CD4-positive, alpha-beta T cell treated with Interleukin-10 for 1 hour (primary cell): ENCODE measurements at places on chromosomes 4 and X.
A peak's percentile ranks its signal among the peaks of the same experiment; 100 is the strongest.

DNA sequence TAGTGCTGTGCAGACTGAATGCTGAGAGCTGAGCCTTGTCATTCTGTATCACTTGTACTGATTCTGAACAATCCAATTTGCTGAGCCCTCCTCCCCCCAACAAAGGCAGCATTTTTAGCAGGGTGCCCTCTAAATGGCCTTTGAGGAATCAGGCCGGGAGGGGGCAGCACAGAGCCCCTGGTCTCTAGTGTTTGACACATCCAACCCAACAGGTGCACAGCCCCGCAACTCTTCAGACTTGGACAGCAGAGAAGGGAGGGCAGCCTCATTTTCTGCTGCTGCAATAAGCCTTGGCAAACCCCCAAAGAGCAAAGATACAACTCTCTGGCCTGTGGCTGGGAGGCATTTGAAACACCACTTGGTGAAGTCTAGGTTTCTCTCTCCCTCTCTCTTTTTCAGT is 3.4 kb downstream of the ATP1B4 start:
- DNase-seq: peak; percentile 50

DNA sequence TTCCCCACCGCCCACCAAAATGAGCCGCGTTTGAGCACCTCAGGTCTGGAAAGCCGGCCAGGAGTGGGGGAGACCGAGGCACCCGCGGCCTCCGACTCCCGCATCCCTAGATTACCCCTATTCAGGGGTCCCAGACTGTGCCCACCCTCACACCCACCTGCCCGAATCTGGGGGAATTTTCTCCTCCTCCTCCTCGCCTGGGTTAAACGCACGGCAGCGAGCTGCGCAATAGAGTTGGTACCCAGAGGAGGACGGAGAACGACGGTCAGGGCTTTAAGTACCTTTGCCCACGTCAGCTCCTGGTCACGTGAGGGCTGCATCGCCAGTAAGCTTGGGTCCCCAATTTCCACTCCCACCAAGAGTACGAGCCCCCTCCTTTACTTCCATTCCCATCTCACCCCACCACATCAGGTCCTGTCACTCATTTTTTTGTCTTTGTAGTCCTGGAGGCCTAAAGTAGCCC is at the start of gene ARMCX2:
TSS of gene ARMCX2 (minus strand) at position 250 of the 463 bp plus-strand sequence. CDS start 2,262 bp downstream, outside the sequence.
- peak; percentile 7 for DNase-seq

DNA sequence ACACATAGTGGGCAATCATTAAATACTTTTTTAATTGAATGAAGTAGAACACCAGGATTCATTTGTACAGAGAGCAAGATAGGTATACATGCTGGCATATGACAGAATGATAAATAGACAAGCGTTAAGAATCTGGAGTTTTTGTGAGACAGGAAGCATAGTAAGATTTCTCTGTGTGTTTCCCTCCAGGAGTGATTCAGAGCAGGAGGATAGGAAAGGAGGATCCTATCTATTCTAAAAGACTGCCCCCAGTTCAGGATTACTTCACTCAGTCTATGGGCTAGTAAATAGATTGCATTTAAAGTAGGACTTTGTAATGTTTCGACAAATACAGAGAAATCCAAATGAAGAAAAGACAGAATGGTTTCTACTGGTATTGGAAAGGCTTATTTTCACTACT is 423.7 kb downstream of the PDGFC start:
- DNase-seq: no peak

- DNase-seq: peak; percentile 90
Observed at GRCh38 chr4:109815151-109816081, at the start of gene GAR1. Gene GAR1 (plus strand): TSS chr4:109815762. CDS start chr4:109816165, 403 bp downstream.

- no peak for DNase-seq
Observed at GRCh38 chr4:36533944-36534343, 252.5 kb downstream of the DTHD1 start.

DNA sequence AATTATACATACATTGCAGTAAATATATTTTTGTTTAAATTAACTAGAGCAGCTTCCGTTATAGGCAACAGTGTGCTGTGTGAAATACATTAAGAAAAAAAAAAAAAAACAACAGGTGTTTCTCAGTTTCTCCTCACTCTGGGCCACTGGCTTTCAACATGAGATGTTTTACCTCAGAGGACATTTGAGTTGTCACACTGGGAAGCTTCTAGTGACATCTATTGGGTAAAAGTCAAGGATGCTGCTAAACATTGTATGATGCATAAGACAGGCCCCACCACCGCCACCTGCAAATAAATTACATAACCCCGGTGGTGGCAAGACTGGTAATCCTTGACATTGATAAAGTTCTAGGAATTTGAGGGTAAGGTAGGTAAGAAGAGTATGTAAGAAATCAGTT is 1512.2 kb downstream of the C4orf33 start:
- DNase-seq: no peak

DNA sequence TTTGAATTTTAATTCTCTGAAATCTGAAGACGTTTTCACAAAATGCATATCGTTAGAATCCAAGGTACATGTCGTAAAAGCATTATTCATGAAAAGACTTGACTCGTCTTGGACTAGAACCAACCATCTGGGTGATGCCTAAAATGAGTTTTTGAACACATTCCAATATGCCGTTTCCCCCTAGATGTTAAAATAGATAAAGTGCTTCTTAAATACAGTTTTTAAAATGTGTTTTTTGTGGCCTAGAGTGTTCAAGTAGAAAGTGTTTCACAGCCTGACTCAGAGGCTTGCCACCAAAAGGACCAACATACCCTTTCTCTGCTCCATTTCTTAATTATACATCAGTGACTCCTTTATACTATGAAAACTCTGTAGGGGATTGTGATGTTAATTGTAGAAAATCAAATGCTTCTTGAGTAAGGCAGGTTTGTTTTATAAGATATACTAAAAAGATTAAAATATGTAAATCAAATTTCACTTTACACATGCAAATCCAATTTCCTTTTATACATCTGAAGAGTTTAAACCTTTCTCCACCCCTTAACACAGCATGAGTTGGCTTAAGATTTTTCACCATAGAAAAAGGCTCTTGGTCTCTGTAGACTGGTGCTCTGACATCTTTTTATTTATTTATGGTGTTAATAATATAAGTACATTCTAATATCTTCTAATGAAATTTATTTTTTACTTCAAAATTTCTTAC is 48.4 kb downstream of the PRKG2 start:
- no peak for DNase-seq

- no peak for DNase-seq
Observed at GRCh38 chr4:26837993-26838842, 22.4 kb upstream of the STIM2 start.

DNA sequence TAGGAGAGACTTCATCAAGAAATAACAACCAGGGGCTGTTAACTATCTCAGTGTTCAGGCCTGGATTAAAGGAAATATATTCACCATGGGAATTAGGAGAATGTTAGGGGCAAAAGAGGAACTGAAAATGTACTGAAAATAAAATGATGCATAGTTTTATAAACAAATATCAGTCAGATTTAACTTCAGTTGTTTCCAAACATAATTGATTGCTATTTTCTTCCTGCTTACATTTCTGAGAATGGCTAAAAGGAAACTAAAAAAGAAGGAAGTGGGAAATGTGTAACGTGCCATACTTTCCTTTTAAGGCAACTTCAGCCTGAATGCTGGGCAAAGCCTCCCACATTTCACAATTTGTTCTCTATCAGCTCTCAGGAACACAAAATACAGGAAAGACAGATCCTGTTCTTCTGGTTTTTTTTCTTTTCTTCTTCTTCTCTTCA is 178.1 kb downstream of the MAML3 start:
- no peak for DNase-seq

DNA sequence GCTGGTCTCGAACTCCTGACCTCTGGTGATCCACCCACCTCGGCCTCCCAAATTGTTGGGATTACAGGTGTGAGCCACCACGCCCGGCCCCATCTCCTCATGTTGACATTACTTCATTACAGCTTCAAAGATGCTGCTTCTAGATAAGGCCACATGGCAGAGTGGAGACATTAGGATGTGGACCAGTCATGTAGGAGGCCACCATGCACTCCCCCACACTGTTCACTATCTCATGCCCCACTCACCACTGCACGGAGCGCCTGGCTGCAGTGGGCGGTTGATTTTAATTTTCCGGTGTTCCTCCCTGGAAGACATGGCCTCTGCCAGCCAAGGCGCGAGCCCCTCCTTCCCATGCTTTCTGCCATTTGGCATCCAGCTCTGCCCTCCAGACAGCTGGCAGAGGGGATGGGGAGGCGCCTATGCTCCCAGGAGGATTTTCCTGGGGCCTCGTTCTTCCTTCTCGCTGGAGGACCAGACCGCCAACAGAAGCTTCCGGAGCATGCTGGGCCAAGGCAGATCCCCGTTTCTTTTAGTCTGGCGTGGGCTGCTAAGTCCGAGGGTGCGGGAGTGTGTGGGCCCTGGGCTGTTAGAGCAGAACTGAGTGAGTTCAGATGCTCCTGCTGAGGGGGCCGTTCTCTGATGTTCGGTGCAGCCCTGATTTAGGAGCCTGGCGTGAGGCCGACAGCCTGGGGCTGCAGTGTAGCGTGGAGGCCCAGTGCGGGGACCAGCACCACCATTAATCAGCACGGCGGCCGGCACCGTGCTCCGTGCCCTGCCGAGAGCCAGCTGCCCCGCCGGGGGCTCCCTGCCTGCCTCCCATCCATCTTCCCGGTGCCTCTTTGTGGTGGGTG is 93.1 kb downstream of the SORCS2 start:
- no peak for DNase-seq

- DNase-seq: peak; percentile 70
Observed at GRCh38 chr4:183098723-183099536, at the start of gene WWC2. Gene WWC2 (plus strand): TSS chr4:183099257. CDS start chr4:183099492, 235 bp downstream.

DNA sequence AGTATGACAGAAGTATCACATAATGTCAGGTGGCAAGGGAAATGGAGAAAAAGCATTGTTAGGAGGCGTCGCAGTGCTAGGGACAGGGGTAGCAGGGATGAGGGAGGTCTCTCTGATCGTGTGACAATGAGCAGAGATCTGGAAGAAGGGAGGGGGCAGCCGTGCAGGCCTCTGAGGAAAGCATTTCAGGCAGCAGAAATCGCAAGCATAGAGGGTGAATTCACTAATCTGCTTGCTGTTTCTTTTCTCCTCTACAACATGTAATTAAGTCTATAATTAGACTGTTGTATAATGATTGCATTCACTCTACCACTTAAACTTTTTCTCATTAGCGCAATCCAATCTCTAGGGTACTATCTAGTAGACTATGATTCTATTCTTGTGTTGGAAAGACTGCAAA is 9.1 kb downstream of the CYP4V2 start:
- no peak for DNase-seq

DNA sequence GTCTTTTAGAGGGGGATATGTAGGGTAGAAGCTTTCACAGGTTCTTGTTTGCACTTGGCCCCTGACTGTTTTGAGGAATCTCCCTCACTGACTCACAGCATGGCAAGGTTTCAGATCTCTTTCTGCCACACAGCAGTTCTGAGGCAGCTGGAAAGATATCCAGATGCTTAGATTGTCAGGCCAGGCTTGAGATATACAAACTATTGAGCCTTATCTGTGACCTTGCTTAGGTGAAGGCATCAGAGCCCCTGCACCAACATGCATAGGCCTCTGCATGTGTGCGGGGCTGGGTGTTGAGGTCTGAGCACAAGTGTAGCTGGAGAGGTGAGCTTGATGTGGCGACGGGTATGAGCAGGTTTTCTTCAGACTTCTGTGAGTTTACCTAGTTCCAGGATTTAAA is 80.9 kb upstream of the MSANTD1 start:
- DNase-seq: no peak

- no peak for DNase-seq
Observed at GRCh38 chr4:1592709-1593417, 91.2 kb downstream of the FAM53A start.

- DNase-seq: no peak
Observed at GRCh38 chr4:114613560-114613959, 15.0 kb downstream of the UGT8 start.
